Activated CD4-positive, alpha-beta T cell treated with anti-CD3 and anti-CD28 coated beads for 1 hour (primary cell): ENCODE measurements at places on chromosomes 1 and 21.

DNA sequence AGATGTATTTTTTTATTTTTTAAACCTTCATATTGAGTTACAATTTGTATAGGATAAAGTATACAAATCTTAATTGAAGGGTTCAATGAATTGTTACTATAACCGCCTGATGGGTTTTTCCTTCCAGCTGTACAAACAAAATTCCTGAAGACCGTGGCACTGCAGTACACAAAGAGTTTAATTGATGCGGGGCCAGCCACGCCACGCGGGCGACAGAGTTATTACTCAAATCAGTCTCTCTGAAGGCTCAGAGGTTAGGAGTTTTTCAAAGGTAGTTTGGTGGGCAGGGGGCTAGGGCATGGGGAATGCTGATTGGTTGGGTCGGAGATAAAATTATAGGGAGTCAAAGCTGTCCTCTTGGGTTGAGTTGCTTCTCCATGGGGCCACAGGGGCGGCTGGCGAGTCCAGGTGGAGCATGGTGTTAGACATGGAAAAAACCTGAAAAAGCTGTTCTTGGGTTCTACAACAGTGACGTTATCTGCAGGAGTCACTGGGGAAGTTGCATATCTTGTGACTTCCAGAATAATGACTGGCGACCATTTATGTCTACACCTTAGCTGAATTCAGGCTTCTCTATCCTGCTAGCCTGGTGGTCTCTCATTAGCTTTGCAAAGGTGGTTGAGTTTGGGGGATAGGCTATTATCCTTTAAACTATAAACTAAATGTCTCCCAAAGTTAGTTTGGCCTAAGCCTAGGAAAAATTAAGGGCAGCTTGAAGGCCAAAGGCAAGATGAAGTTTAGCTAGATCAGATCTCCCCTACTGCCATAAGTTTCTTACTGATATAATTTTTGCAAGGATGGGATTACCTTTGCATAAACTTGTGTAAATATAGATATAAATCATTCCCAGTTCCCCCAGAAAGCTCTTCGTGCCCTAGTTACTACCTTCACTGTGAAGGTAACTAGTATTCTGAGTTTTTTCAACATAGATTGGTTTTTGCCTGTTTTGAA is 13.0 kb upstream of the TMEM9 start:
- DNase-seq, result no peak

DNA sequence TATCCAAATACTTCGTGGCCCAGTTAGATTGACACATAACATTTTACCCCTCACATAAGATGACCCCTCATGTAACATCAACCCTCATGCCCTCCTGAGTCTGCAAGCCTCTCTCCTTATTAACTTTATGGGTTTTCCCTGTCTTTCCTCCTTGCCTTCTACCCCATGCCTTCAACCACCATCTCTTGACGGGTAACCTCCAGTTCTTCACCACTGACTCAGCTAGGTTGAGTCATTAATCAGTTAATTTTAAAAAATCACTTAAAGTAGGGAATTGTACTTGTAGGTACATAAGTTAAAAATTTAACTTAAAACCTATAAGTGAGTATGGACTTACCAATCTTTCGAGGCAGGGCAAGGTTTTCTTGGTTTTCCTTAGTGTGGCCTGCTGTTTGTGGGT is 330.7 kb downstream of the CAMTA1 start:
- no peak for DNase-seq

DNA sequence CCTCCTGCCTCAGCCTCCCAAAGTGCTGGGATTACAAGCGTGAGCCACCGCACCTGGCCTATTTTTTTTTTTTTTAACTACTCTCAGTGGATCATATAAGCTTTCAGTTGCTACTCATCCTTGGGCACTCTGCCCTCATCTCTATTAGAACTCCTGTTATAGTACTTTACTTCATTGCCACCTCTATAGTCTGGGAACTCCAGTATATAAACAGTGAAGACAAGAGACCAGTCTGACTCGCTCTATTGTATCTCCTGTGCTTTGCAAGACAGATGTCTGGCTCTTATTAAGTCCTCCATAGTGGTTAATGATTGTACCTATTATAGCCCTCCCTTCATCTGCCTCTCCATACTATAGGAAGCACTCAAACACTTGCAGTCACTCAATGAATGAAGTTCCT is 15.1 kb downstream of the KHDRBS1 start:
- no peak for DNase-seq

DNA sequence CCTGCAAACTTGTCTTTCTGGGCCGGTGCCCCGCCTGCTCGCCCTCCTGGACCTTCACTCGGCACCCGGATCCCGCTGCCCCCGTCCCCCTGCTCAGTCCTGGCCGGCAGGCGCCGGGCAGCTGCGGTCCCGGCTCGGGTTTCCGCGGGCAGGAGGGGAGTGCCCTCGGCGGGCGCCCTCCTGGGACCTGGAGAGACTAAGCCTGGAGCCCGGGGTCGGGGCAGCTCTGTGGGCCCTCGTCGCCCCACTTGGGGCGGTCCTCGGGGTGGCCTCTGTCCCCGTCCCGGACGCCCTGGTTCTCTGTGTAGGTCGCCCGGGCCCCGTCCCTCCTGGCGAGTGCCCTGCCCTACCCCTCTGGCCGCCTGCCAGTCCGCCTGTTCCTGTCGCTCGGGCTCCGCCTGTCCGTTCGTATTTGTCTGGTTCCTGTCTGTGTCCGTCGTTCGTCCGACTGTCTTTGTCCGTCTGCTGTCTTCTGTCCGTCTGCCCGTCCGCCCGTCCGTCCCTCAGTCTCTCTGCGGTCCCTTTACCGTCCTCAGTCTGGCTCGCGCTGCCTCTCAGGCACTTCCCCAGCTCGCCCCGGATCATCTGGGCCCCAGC is 490 bp downstream of the SERINC2 start:
- no peak for DNase-seq

DNA sequence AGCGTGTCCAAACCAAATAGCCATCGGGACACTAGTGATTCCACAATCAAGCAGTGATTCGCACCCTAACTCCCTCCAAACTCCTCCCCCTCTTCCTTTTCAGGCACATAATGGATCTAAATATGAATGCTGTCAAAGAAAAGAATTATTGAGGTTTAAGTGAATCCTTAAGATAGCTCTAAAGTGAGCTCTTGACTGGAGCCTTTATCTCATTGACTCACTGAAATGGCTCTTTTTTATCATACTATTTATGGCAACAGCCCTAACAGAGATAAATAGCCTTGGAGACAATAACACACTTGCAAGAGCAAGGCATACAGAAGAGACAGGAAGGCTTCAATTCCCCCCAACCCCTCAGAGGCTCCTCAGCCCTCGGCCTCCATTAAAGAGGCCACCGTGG is 143.3 kb downstream of the PLXNA2 start:
- DNase-seq, result no peak

DNA sequence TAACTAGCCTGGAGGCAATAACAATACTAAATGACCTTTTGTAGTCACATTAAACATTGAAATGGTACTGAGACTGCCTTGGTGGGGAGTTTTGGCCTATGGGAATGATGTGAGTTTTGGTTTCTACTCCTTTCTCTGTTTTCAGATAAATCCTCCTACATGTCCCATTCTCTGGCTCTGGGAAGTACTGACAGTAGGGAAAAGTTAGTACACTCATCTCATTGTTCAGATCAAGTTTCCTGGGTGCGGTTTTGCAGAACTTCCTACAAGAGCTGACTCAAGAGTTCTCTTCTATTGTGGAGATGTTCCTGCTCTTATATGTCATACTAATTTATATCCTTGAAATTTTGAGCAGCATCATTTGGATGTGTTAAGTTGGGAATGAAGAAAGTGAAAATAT is 74.2 kb upstream of the MACF1 start:
- DNase-seq, result no peak

- DNase-seq, result no peak
Measured at GRCh38 chr1:23644555-23644866, 47.1 kb upstream of the RPL11 start.

DNA sequence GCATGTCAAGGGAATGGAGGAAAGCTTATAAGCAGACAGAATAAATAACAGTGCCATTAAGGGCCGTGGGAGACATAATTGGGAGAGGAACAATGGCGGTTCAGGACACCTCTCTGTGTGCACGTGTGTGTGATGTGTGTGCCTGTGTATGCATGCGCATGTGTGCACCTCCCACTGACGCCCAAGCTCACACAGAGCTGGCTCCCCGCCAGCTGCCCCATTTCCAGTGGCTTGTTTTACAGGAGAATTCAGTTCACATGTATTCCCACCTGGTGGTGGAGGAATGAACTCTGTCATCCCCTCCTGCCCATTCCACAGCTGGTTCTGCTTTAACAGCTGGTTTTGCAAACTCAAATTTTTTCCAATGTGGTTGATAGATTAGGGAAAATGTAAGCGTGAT is 262.2 kb downstream of the AJAP1 start:
- no peak for DNase-seq

DNA sequence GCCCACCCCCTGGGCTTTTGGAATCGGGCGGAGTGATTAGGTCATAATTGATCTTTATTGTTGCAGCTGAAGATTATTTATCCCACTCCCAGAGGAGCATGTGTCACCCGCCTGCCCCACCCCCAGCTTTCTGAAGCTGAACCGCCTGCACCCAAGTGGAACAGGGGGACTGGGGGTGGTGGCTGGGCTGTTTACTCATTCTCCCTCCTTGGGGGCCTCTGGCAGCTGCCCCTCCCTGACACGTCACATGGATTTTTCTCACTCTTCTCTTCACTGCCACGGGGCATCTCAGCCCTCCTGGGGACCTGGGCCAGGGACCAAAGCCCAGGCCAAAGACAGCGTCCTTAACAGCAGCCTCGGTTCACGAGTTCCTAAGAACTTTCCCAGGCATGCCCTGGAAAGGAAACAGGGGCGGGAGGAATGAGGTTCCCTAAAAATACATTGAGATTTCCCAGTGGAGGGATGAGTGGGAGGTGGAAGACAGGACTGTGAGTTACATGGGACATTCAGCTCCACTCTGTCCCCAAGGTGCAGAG is 31.6 kb upstream of the SOX13 start:
- no peak for DNase-seq

DNA sequence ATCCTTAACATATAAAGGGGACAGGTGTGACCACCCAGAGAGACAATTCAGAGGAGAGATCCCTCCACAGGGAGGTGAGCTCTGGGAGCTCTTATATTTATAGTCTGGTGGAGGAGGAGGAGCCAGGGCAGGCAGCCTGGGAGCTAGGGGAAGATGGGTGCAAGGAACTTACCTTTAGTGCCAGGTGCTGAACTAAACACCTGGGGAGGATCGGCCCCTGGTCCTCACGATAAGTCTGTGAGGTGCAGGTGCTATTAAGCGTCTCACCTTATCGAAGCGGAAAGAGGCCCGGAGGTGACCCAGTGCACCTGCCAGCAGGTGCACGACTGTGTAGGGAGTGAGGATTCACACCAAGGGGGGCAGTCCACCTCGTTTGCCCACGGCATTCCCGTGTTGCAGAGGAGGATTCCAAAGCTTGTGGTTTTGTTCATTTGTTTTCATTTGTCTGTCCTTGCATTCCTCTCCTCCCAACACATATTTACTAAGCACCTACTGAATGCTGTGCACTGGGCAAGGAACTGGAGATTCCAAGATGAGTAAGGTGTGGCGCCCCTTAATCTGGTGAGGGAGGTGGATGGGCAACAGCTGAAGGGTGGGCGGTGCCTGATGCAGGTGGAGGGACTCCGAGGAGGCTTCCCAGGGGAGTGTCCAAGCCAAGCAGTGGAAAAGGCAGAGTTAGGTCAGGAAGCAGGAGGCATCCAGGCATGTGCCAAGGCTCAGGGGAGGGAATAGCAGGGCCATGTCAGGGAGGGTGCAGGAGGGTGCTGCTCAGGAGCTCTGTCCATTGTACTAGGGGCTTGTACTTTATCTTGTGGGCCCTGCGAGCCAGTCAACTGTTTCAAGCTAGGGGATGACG is 11.5 kb downstream of the ARHGEF10L start:
- DNase-seq, result no peak

GRCh38 chr1:206005234-206005633 is 2.0 kb upstream of the RAB7B start:
- DNase-seq, result no peak

GRCh38 chr1:27664291-27664690 is 7.7 kb downstream of the IFI6 start:
- no peak for DNase-seq
